Activated CD8-positive, alpha-beta memory T cell treated with anti-CD3 and anti-CD28 coated beads for 1 hour (primary cell): ENCODE measurements at places on chromosomes 5 and 9.

DNA sequence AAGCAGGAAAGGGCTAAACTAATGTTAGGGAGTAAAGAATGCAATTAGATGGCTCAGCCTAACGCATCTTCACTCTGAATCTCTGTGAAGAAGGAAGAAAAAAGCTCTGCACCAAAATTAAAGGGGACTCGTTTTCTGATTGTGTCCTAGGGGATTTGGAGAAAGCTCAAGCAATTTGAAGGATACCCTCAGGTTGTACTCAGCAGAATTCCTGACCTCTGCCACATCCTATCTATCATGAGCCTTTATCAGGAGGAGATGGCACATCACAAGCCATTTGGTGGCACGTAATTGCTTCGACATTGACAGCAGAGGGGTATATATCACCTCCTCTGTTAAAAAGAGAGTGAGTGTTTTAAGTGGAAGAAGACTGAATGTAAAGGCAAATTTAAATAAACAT is 32.2 kb upstream of the EBF1 start:
- no peak for DNase-seq

GRCh38 chr9:73116880-73117279 is 34.8 kb upstream of the ANXA1 start:
- DNase-seq, result no peak

- no peak for DNase-seq
Observed at GRCh38 chr9:109556061-109556460, 58.0 kb upstream of the PTPN3 start.

DNA sequence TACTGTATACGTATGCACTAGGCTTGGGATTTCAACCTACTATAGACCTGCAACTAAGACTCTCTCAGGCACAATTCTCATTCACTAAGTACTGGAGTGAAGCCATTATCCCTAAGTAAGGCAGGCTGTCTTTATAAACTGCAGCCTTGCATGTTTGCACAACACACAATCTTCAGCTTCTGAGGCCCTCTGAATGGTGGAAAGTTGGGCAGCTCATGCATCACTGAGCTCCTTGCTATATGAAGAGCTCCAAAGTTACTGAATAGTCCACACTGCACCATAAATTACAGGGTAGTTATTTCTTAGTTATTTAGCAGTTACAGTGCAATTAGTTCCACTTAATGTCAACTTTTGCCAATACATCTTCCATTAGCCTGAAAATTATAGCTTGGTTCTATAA is 384.6 kb downstream of the BRINP1 start:
- no peak for DNase-seq

GRCh38 chr9:122332644-122333043 is 38.2 kb upstream of the PTGS1 start:
- DNase-seq, result no peak
